Renal pelvis (tissue), 12 donors: ENCODE measurements at places on chromosomes 13 and 19. TPM values are rescaled to one million over a fixed set of nuclear protein-coding genes. Genes with fewer than 3 reads are reported as not detected.
A peak's percentile ranks its signal among the peaks of the same experiment; 100 is the strongest.

- no peak for DNase-seq
These were observed 38.3 kb upstream of the DCUN1D2 start for GRCh38 chr13:113528813-113529180.

KISS1R gene
- polyA plus RNA-seq = 0.98 TPM

GRCh38 chr13:50842251-50842989, 1.1 kb downstream of the DLEU7 start:
- DNase-seq = no peak

DNA sequence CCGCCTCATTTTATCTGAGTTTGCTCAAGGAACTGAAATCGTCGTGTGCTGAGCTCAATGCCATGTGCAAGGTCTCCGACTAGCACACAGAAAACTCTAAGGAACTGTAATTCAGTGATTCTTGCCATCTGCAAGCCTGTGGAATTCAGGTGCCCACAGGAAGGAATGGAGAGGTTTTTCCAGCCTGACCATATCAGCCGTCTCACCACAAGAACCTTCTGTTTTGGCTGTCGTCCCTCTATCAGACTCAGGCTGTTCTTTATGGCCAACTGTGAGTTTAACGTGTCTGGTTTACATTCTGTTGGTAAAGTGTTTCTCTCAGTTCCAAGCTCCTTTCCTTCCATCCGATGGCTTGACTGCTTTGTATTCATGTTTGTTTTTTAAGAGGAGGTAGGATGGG, 293.5 kb downstream of the SPRY2 start:
- DNase-seq = no peak

DNA sequence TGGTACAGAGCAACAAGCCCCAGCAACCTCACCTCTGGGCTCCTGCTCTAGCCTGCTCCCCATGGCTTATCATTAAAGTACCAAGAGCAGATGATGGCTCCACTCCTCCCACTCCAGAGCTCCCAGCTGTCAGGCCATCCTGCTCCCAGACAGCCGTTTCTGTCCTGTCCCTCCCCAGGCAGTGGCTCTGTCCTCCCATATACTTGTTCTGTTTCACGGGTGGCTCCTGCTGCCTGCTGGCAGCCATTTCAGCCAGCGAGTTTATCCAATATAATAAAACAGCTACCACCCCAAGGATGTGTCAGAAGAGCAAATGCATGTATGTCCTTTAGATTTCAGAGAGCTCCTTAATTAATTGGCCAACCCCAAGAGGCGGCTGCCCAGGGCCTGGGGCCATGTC, 79.4 kb upstream of the VSTM2B start:
- no peak for DNase-seq

DNA sequence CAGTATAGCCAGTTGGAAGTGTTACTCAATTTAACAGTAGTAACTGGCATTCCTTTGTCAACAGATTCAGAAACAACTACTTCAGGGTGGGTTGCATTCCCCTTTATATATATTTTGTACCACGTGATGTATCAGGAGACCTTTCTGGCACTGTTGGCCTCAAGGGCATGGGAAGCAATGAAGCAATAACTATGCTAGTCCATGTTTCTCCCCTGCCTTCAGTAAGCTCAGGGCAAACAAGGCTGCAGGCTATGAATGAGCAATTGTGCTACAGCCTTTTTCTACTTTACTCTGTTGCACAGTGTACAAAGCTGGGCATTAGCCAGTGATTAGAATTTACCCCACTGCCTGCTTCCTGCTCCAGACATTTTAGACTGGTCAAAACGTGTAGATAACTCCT, 348.8 kb downstream of the GPC5 start:
- no peak for DNase-seq

LDLR gene
- polyA plus RNA-seq = 31.6 TPM

ENOX1 gene
- polyA plus RNA-seq = 8.5 TPM

- DNase-seq = no peak
These were observed 217.0 kb downstream of the SPRY2 start for GRCh38 chr13:80123945-80124344.

IGFL3 gene
- not detected for polyA plus RNA-seq

HSH2D gene
- polyA plus RNA-seq = 0.43 TPM

- peak; percentile 87 for DNase-seq
These were observed 11.5 kb upstream of the CNFN start for GRCh38 chr19:42401365-42402303.

- no peak for DNase-seq
These were observed 51.0 kb downstream of the WDFY2 start for GRCh38 chr13:51635137-51635878.

GRCh38 chr13:22298530-22298929, 627.7 kb downstream of the FGF9 start:
- DNase-seq = no peak

- DNase-seq = no peak
These were observed 11.9 kb downstream of the EFNB2 start for GRCh38 chr13:106523576-106523975.

DNA sequence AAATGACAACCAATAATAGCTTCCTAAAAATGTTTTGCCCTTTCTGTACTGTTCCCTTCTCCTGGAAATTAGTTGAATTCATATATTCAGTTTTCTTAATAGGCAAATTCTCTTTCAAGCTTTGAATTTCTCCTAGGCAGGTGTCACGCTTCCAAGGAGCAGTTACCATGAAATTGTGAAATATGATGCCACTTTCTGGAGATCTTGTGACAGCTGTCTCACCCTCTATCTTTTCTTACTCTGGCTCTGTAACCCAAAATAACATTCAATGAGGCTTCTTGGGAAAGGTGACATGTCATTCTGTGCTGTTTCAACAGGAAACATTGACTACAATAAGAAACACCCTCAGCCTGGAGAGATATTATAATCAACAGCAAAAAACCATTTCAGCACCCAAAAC, 80.3 kb upstream of the MRI1 start:
- DNase-seq = no peak

DNA sequence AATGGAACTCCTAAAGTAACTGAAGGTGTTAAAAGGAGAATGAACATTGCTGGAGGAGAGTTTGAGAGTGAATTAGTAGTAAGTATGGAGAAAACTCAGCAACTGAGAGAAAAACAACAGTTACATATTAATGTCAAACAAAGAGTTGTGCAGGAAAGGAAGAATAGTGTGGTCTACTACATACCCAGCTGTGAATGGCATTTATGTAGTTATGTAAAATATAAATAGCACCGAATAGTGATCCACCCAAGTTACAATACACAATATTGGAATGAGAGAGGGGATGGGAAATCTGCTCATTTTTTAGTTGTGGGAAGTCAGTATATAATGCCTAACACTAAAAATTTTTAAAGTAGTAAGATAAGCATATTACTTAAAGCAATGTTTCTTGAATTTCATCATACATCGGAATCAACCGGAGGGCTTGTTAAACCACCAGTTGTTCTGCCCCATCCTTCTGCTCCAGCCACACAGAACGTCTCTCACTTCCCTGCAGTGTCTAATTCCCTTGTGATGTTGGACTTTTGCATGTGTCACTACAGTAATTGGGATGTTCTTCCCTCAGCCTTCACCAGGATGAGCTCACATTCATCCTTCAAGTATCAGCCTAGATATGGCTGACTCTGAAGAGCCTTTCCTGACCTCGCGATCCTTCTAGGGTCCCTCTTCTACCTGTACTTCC, 11.5 kb downstream of the CCDC70 start:
- DNase-seq = no peak

GRCh38 chr13:21133077-21133476, 43.3 kb downstream of the SKA3 start:
- DNase-seq = no peak

GDF15 gene
- polyA plus RNA-seq = 6.0 TPM

FOXA3 gene
- 0.15 TPM for polyA plus RNA-seq

- no peak for DNase-seq
These were observed 592 bp downstream of the CLPTM1 start for GRCh38 chr19:44955505-44956439.

TNFSF9 gene
- not detected for polyA plus RNA-seq

DNA sequence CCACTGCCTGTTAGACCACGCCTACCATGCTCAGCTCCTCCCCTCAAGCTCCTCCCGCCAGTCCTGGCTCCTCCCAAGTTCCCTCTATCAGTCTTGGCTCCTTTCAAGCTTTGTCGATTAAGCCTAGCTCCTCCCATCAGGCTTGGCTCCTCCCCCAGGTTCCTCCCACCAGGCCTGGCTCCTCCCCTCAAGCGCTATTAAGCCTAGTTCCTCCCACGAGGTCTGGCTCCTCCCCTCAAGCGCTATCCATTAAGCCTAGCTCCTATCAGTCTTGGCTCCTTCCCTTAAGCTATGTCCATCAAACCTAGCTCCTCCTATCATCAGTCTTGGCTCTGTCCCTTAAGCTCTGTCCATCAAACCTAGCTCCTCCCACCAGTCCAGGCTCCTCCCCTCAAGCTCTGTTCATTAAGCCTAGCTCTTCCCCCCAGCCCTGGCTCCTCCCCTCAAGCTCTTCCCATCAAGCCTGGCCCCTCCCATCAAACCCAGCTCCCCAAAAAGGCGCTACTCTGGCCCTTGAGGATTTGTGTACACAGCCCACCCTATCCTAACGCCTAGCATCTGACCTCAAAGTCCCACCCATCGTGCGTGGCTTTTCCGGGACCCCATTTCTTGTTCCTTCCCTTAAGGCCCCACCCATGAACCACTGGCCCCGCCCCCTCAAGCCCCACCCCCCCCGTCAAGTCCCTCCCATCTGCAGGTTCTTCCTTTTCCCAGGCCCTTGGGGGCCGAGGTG, 10.0 kb downstream of the CAMSAP3 start:
- DNase-seq = no peak

GRCh38 chr19:35155441-35155840, 906 bp downstream of the FXYD5 start:
- DNase-seq = no peak

- peak; percentile 23 for DNase-seq
These were observed 4.9 kb upstream of the TNFSF14 start for GRCh38 chr19:6674868-6675305.

- DNase-seq = no peak
These were observed 171.7 kb downstream of the NHLRC3 start for GRCh38 chr13:39209731-39210531.

- no peak for DNase-seq
These were observed 12.4 kb downstream of the MAST3 start for GRCh38 chr19:18109733-18110608.

- DNase-seq = no peak
These were observed 167.3 kb downstream of the FLT1 start for GRCh38 chr13:28327373-28328270.

DNA sequence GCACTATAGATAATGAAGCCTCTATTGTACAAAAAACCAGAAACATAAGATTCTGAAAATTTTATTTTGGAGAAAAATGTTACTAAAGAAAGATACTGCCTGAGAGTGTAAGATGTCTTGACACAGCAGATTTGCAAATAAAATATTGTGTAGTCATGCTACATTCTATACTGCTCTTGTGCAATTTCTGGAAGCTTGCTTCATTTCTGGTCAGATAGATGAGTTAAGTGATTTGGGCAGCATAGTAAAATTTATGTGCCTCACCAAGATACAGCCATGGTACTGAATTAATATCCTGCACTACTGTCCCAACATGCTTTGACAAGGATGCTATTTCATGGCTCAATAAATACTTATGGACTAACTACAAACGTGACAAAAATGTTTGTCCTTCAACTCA, 55.1 kb upstream of the STARD13 start:
- no peak for DNase-seq

LSR gene
- 68.6 TPM for polyA plus RNA-seq

GRCh38 chr13:45339867-45340266, 1.1 kb downstream of the TPT1 start:
- DNase-seq = no peak
